ENCODE measurements at places on chromosomes 13 and 19. TPM values are rescaled to one million over a fixed set of nuclear protein-coding genes. Genes with fewer than 3 reads are reported as not detected.

The KIR3DL2 gene
- total RNA-seq, result not detected

The CYP2A6 gene
- total RNA-seq, result not detected

The PSG2 gene
- total RNA-seq, result not detected

The CYP4F8 gene
- total RNA-seq, result not detected

The FAM216B gene
- not detected for total RNA-seq

The ZNF829 gene
- total RNA-seq, result 1.6 TPM

The TMEM259 gene
- total RNA-seq, result 31.8 TPM

The RNF113B gene
- total RNA-seq, result not detected

The C13orf42 gene
- not detected for total RNA-seq

The ZNF813 gene
- total RNA-seq, result 2.7 TPM

The FRY gene
- total RNA-seq, result 95.8 TPM

- no peak for DNase-seq
Observed at GRCh38 chr13:58830841-58831240, 1199.3 kb downstream of the PCDH17 start.

- DNase-seq, result no peak
Observed at GRCh38 chr13:21538753-21539152, 65.2 kb downstream of the MICU2 start.

- no peak for DNase-seq
Observed at GRCh38 chr13:62512194-62513141, 1096.8 kb upstream of the PCDH20 start.

DNA sequence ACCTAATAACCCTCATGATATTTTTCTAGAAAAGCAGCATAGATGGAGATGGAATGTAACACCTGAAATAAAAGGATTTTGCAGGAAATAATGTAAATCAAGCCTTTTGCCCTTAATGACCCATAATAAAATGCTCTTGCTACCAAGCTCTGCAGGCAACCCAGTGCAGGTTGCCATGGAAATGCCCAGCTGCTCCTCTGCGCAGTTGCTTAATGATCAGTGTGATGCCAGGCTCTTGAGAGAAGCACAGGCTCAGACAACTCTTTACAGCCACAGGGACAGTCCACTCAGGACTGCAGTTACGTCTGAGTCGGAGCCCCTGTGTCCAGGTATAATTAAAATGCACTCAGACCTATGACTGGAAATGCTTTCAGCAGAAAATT lies 165.5 kb downstream of the LACC1 start:
- DNase-seq, result no peak

DNA sequence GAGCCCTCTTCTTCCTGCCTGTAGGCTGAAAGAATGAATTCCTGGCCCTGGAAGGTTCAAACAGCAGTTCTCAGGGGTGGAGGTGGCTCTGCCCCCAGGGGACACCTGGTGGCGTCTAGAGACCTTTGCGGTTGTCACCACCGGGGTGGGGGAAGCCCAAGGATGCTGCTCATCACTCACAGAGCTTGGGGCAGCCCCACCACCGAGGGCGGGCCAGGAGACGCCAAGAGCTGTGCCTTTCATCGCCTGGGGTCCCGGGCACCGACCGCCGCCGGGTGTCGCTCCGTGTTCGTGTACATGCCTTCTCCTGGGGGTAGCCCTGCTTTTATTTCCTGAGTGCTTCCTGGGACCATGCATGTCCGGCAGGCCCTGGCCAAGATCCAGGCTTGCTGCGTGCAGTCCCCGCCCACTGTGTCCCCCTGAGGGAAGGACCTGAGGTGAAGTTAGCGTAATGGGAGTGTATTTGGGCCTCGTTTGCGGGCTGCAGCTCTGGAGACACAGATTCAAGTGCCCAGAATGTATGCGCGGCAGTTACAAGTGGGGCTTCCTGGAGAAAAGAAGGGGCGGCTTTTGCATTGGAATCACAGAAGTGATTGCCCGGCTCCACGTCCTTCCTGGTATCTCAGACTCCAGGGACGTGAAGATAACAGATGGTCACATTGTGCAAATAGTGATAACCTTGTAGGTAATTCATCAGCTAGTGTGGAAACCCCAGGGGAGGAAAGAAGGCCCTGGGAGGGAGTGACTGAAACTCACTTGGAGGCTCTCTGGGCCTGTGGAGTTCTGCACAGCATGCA lies 7.8 kb downstream of the DOT1L start:
- DNase-seq, result no peak

GRCh38 chr19:11377756-11378155 lies 3.3 kb downstream of the SWSAP1 start:
- no peak for DNase-seq

GRCh38 chr13:48492096-48492440 lies 40.8 kb downstream of the RCBTB2 start:
- no peak for DNase-seq

GRCh38 chr19:38228491-38229439 lies 4.7 kb upstream of the DPF1 start:
- DNase-seq, result no peak

GRCh38 chr19:16022681-16023080 lies 53.6 kb upstream of the TPM4 start:
- DNase-seq, result no peak

DNA sequence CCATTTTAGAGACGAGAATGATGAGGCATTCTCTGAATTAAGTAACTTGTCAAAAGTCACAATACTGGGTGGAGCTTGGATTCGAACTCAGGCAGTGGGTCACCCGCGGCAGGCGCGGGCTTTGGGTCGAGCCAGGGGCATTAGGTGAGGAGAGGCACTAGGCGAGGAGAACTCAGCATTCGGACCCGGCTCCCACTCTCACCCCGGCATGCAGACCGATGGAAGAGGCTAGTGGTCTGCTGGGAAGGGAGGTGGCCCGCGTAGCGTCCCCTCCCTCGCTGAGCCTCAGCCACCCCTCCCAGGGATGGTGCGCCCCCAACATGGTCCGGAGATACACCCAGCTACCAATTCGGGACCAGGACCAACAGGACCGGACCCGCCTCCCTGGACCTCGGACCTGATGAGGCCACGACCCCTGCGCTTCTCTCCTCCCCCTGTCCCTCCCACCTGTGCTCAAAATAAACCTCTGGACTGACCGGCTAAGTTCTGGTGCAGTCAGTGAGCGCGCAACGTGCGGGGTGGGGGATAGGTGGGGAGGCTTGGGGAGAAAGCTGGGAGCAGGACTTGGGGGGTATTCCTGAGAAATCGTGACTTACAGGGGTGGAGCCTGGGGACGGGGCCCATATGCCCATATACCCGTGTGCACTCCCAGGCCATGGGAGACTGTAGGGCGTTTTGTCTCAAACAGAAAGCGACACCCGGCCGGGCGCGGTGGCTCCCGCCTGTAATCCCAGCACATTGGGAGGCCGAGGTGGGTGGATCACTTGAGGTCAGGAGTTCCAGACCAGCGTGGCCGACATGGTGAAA lies 1.3 kb upstream of the SNAPC2 start:
- no peak for DNase-seq

GRCh38 chr19:4693078-4693350 lies 22.9 kb upstream of the MYDGF start:
- DNase-seq, result no peak

DNA sequence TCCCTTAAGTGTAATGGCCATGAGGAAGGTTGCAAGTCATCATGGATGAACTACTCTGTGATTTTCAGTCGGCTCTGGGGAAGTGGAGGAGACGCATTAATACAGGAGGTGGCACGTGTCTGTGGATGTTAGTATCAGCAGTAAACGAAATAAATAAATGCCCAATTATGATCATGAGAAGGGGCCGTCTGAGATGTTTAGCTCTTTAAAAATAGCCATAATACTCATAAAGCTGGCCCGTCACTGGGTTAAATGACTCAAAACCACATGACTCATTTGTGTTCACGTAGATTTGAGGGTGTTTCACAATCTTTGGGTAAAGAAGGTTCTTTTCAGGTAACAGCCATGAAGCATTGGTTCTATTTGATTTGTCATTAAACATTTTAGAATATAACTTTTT lies 620.6 kb downstream of the GPC6 start:
- DNase-seq, result no peak

- DNase-seq, result no peak
Observed at GRCh38 chr19:34310494-34310981, 54.5 kb upstream of the GPI start.

GRCh38 chr19:50221087-50221486 lies 17.7 kb downstream of the MYH14 start:
- no peak for DNase-seq

GRCh38 chr19:32457571-32458158 lies 52.1 kb downstream of the DPY19L3 start:
- DNase-seq, result no peak

DNA sequence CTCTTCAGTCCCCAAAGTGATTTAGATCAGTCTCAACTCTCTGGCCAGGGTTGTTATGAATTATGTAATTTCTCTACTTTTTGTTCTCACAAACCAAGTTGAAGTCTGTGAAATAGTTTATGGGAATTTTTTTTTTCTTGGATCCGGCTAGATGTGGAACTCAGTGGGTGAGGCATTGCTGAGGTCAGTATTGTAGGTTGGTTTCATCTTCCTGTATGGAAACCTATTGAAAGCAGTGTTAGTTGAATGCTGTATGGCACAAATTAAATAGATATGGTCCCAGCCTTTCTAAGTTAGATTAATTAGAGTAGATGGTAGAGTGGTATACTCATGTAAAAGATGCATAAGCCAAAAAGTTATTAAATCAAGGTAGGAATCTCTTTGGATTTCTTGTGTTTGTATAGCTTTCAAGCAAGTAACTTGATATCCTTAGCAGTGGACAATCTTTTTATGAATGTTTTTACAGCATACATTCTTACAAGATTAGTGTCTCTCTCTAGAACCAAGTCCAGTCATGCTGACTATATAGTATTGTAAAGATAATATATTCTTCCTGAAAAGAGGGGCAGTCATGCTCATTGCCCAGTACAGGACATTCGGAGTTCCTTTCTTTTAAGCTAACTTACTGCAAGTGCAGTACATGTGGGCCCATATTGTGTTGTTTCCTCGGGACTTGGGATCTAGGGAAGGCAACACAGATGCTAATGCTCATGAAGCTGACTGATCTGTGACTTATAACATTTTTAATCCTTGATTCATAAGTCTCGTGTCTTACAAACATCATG lies 2541.1 kb downstream of the PCDH9 start:
- no peak for DNase-seq

- peak; percentile 83 for DNase-seq
Observed at GRCh38 chr19:16338470-16339360, 14.1 kb downstream of the KLF2 start.

GRCh38 chr19:2077833-2078619 lies 18.1 kb downstream of the MOB3A start:
- no peak for DNase-seq

GRCh38 chr13:45451282-45451681 lies 13.5 kb upstream of the COG3 start:
- DNase-seq, result no peak

DNA sequence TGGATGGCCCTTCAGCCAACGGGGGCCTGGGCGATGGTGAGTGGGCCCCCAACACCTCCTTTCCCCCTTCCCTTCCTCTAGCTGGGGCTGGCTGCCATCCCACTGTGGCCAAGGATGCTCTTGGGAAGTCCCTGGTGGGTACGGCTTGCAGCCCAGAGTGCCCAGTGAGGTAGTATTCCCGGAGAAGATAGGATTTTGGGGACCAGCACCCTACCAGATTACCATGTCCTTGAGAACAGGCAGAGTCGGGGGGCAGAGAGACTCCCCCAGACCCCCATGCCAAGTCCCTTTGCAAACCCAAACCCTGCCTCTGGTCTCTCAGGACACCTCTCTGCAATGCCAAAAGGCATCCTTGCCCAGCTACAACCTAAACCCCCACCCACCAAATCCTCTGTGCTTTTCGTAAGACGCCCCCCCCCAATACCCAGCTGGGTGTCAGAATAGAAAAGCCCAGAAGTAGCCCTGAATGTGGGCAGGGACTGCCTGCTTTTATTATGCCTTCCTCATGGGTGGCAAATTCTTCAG lies 1.7 kb downstream of the HIF3A start:
- peak; percentile 7 for DNase-seq

- no peak for DNase-seq
Observed at GRCh38 chr13:104937881-104938280, 1597.6 kb downstream of the EFNB2 start.

DNA sequence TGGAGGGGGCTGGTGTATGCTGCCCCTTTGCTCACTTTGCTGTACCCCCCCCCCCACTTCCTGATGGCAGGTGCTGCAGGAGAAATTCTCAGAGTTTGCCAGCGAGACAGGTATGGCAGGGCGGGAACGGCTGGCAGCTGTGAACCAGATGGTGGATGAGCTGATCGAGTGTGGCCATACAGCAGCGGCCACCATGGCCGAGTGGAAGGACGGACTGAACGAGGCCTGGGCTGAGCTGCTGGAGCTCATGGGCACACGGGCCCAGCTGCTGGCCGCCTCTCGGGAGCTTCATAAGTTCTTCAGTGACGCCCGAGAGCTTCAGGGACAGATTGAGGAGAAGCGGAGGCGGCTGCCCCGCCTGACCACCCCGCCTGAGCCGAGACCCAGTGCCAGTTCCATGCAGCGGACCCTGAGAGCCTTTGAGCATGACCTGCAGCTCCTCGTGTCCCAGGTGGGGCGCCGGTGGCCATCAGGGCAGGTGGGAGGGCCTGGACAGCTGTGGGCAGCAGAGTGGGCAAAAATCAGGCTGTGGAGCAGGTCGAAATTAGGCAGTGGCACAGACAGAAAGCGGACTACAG lies 19.6 kb upstream of the SHKBP1 start:
- DNase-seq, result no peak

DNA sequence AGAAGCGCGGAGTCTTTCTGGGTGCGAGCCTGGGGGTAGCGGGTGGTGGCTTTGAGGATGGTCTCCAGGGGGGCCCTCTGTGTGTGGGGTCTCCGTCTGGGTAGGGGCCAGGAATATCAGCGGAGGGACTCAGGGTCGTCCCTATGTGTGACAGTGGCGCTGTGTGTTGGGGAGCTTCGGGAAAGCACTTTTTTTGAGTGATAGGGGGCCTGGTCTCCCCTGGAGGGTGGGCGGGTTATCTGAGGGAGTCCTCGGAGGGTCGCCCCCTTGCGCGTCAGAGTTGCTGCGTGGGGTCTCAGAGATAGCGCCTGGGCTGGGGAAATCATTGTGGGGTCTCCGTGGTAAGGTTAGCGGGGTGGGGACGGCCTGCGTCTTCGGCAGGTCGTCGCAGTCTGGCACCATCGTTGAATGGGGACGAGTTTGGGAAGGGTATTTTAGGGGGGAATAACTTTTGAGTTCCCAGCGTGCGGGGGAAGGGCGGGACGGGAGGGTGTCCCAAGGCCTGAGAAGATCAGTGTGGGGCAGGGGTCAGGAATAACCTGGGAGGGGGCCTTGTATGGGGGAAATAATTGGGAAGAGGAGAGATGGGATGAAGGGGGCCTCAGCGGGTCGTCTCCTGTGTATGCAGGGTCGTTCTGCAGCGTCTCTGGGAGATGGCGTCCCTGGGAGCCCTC lies 857 bp downstream of the IER2 start:
- peak; percentile 19 for DNase-seq
